CD4-positive, CD25-positive, alpha-beta regulatory T cell (primary cell): ENCODE measurements at places on chromosomes 13 and 19. TPM values are rescaled to one million over a fixed set of nuclear protein-coding genes. Genes with fewer than 3 reads are reported as not detected.
A peak's percentile ranks its signal among the peaks of the same experiment; 100 is the strongest.

DNA sequence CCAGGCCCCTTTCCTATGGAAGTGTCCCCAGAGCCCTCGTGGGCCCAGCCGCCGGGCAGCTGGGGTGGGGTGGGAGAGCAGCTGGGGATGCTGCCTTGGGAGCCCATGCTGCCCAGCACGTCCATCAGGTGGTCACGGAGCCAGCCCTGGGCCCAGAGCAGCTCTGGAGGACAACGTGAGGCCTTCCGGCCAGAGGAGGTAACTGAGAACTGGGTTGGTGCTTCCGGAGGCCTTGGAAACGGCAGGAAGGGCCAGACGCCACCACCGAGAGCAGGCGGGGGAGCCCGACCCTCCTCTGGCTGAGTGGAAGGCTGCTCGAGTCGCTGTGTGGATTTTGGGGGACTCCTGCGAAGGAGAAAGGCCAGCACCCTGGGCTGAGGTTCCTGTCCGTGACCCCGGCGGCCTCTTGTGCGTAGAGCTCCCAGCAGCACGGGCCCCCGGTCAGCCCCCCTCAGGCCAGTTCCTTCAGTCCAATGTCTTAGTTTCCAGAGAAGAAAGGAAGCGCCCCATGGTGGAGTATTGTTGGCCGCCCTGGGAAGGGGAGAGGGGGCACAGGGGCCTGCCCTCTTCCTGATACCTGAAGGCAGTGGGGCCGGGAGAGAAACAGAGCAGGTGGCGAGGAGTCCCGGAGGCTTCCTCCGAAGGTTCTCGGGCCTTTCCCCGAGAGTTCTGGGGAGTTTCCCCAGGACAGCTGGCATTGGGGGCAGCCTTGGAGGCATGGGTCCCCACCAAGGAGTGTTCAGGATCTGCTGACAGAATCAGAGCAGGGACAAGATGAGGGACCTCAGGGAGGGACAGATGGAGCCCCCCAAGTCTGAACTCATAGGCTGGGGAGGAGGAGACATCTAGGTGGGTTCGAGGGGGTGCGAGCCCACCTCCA, 68.8 kb downstream of the MLLT1 start:
- H3K4me3 ChIP-seq: no peak overlapping the region
- no peaks in the 10 kb centered on the region for H3K36me3 ChIP-seq
- H3K27me3 ChIP-seq: no peaks in the 10 kb centered on the region
- no peak for DNase-seq

GRCh38 chr13:33296793-33297425, 11.4 kb upstream of the STARD13 start:
- H3K27ac ChIP-seq: no peak overlapping the region
- H3K4me1 ChIP-seq: no peaks in the 10 kb centered on the region
- H3K4me3 ChIP-seq: no peak overlapping the region

- no peaks in the 10 kb centered on the region for H3K4me1 ChIP-seq
- no peak overlapping the region for H3K4me3 ChIP-seq
- no peaks in the 10 kb centered on the region for H3K36me3 ChIP-seq
- H3K27me3 ChIP-seq: peaks cover 7% of the 10 kb centered on the region
- DNase-seq: no peak
Observed at GRCh38 chr13:44313674-44314073, 60.0 kb upstream of the SERP2 start.

GRCh38 chr13:31963631-31964030, 67.9 kb upstream of the FRY start:
- H3K4me1 ChIP-seq: no peaks in the 10 kb centered on the region
- no peaks in the 10 kb centered on the region for H3K36me3 ChIP-seq
- no peaks in the 10 kb centered on the region for H3K27me3 ChIP-seq
- no peak overlapping the region for H3K4me3 ChIP-seq

DNA sequence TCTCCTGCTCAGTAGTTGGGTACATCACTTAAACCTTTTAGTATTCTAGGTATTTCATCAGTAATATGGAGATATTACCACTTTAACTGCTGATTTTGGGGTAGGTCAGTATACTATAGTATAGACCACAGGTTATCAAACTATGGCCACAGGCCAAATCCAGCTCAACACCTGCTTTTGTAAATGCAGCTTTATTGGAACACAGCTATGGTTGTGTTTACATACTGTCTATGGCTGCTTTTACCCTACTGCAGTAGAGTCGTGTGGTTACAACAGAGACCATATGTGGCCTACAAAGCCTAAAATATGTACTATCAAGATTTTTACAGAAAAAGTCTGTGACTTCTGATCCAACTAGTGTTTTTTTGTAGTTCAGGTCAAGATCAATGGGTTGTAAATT, 10.3 kb downstream of the COG6 start:
- no peaks in the 10 kb centered on the region for H3K27me3 ChIP-seq
- H3K4me1 ChIP-seq: no peaks in the 10 kb centered on the region
- no peak for DNase-seq

- no peaks in the 10 kb centered on the region for H3K27me3 ChIP-seq
- H3K36me3 ChIP-seq: no peaks in the 10 kb centered on the region
- no peaks in the 10 kb centered on the region for H3K4me1 ChIP-seq
- no peak for DNase-seq
Observed at GRCh38 chr13:109941951-109942350, 155.6 kb upstream of the IRS2 start.

- H3K36me3 ChIP-seq: no peaks in the 10 kb centered on the region
- peak; percentile 87 for DNase-seq
- peaks cover 12% of the 10 kb centered on the region for H3K4me1 ChIP-seq
- no peaks in the 10 kb centered on the region for H3K27me3 ChIP-seq
Observed at GRCh38 chr13:30673669-30674521, 56.2 kb downstream of the USPL1 start.

GRCh38 chr13:31485183-31485582, 254.1 kb upstream of the RXFP2 start:
- H3K27me3 ChIP-seq: no peaks in the 10 kb centered on the region
- no peaks in the 10 kb centered on the region for H3K4me1 ChIP-seq
- no peak for DNase-seq
- no peaks in the 10 kb centered on the region for H3K36me3 ChIP-seq
- no peak overlapping the region for H3K27ac ChIP-seq

GRCh38 chr13:99859178-99860177, 112.1 kb downstream of the ZIC5 start:
- no peaks in the 10 kb centered on the region for H3K36me3 ChIP-seq
- H3K4me3 ChIP-seq: no peak overlapping the region
- H3K27ac ChIP-seq: no peak overlapping the region
- peaks cover 9% of the 10 kb centered on the region for H3K4me1 ChIP-seq

DNA sequence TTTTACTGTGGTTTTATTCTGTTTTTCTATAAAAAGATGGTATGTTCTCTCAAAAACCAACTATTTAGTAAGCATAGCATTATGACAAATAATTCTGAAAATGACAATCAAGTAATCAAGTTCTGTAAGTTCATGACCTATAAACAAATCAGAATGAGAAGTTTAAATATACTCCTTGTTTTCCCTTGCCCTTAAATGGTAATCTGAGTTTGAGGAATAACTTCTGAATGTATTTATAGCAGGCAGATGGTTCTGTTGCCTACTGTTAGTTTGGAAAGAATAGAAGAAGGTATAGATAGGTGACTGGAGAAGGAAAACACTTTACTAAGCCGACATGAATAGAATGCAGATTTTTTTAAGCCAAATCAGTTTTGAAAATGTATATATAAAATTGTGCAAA, 63.9 kb downstream of the POSTN start:
- no peak overlapping the region for H3K4me3 ChIP-seq
- no peaks in the 10 kb centered on the region for H3K4me1 ChIP-seq
- no peak overlapping the region for H3K27ac ChIP-seq
- no peak for DNase-seq
- H3K27me3 ChIP-seq: no peaks in the 10 kb centered on the region
- H3K36me3 ChIP-seq: no peaks in the 10 kb centered on the region

DNA sequence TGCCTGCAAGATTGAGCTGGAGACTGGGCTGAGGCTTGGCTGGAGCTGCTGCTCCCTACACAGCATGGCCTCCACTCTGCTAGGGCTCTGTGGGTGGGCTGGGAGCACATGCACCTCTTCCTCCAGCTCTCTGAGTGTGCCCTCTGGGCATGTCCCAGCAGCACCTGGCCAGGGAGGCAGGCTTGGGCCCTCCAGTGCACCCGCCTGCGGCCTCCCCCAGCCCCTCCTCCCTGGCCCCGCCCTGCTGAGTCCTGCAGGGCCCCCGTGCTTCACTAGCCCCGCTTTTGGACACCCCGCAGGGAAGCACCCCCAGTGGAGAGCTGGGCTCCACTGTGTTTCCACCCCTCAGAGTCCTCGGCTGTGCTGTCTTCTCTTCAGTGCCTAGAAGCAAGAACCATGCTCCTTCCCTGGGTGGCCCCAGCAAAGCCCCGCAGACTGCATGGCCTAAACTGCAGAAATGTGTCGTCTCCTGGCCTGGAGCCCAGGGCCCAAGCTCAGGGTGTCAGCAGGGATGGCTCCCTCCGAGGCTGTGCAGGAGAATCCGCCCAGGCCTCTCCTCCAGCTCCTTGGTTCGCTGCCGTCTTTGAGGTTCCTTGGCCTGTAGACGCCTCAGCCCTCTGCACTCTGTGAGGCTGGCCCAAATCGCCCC, 5.0 kb upstream of the TEX29 start:
- no peak overlapping the region for H3K27ac ChIP-seq
- peaks cover 4% of the 10 kb centered on the region for H3K36me3 ChIP-seq
- H3K4me3 ChIP-seq: no peak overlapping the region

GRCh38 chr19:27993619-27994570, 1219.1 kb downstream of the UQCRFS1 start:
- H3K36me3 ChIP-seq: no peaks in the 10 kb centered on the region
- no peaks in the 10 kb centered on the region for H3K27me3 ChIP-seq
- DNase-seq: no peak

DNA sequence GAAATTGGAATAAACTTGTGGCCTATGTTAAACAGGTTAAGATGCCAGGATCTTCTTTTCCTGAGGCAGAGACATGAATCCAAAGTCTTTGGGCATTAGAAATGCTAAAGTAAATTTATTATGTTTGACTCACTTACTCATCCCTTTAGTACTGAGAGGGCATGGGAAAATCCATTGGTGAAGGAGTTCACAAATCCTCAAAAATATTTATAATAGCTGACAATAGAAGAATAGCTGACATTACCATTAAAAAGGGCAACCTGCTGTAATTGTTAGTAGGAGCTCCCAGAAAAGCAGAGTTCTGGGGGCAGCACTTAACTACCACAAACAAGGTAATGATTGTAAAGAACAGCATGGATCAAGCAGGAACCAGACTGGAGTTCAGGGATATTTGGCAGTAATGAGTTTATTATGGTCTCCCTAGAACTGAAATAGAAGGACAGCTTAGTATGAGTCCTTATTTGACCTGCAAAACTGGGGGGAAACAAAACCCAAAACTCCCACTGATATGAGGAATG, 285.8 kb upstream of the KLHL1 start:
- no peaks in the 10 kb centered on the region for H3K36me3 ChIP-seq
- DNase-seq: no peak
- no peaks in the 10 kb centered on the region for H3K27me3 ChIP-seq
- no peak overlapping the region for H3K27ac ChIP-seq
- H3K4me1 ChIP-seq: no peaks in the 10 kb centered on the region

DNA sequence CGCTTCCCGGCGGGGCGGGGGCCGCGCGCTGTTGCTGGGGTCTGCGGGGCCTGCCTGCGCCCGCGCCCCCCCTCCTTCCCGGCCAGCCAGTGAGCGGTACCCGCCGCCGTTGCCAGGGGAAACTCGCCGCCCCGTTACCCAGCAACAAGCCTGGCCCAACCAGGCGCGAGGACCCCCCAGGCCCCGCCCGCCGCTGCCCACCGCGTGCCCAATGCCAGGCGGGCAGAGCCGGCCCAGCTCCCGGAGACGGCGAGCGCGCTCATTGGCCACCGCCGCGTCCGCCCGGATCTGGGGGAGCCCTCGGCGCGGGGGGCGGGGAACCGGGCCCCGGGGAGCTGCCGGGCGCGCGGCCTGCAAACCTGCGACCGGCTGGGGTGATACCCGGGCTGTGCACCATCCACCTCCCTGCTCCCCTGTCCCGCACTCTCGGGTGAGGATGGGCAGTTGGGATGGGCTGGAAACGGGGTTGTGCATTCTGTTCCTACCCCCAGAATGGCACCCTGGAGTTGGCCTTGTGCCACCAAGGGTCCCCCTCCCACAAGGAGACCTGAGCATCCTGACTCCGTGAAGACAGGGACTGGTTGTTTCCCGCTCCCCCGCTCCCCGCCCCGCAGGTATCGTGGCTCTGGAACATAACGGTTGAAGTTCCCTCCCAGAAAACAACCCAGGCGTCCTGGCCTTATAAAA, 8.8 kb upstream of the BBC3 start:
- no peak overlapping the region for H3K4me3 ChIP-seq
- H3K36me3 ChIP-seq: no peaks in the 10 kb centered on the region
- peaks cover 38% of the 10 kb centered on the region for H3K4me1 ChIP-seq
- DNase-seq: peak; percentile 68
- no peak overlapping the region for H3K27ac ChIP-seq
- no peaks in the 10 kb centered on the region for H3K27me3 ChIP-seq

Gene TEX101
- total RNA-seq: not detected

Gene TMEM91
- 12.4 TPM for total RNA-seq

Gene PLEKHF1
- total RNA-seq: 21.0 TPM

Gene CDX2
- not detected for total RNA-seq

Gene ACER1
- 0.54 TPM for total RNA-seq

Gene C19orf18
- total RNA-seq: 1.6 TPM
